ENCODE measurements at places on chromosomes 3 and 15.

DNA sequence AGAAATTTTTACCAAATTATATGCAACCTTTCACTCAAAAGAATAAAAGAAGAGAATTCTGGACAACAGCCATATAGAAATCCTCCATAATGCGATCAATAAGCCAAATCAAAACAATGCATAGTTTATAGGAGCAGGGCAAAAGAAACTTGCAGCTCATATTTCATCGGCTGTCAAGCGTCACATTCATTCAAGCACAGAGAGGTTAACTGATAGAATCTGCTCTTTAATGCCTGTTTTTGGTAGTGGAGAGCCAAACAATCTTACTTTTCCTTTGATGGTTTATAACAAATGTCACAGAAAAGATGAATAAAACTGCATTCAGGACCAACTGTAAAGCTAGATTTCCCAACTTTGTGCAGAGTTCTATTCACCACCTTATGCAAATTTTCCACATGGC lies 35.4 kb downstream of the PRTG start:
- DNase-seq: no peak

DNA sequence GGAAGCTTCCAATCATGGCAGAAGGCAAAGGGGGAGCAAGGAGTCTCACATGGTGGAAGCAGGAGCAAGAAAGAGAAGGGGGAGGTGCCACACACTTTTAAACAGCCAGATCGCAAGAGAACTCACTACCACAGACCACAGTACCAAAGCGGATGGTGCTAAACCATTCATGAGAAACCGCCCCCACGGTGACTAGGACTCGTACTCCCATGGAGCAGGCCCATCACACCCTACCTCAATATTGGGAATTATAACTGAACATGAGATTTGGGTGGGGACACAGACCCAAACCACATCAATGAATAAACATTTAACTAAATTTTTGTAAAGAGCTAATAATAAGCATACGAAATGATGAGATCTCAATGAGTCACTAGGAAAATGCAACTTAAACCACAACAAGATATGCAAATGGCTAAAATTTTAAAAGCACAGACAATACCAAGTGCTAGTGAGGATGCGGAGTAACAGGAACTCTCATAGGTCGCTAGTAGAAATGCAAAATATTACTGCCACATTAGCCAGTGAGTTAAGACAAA lies 10.0 kb downstream of the MRPS25 start:
- DNase-seq: no peak

- DNase-seq: no peak
Measured at GRCh38 chr3:102057781-102058421, 208.6 kb downstream of the NFKBIZ start.

DNA sequence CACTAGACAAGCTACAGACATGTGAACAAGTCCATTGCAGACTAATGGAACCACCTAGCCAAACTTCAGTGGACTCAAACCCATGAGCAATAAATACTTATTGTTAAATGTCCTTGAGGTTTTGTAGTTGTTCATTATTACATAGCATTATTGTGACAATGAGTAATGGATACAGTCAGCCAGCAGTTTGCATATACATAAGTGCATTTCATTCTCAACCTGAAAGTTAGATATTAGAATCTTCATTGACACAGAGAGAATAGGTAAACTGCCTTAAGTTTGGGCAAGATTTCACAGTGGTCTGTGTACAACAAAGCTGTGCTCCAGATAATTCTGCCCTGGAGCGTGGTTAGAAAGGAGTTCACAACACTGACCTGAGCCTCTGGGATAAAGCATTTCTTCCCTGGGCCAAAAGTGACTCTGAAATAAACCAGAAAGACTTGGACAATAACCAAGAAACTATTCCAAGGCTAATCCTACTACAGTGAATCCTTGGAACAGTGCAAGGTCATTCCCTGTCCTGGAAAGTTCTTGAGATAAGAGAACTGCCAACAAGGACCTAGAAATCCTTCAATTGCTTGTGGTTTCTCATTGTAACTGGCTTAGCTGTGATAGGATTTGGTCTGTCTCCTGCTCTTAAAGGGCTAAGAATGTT lies 225.5 kb upstream of the STT3B start:
- no peak for DNase-seq

GRCh38 chr3:8870134-8870533 lies 93.1 kb downstream of the RAD18 start:
- DNase-seq: no peak

DNA sequence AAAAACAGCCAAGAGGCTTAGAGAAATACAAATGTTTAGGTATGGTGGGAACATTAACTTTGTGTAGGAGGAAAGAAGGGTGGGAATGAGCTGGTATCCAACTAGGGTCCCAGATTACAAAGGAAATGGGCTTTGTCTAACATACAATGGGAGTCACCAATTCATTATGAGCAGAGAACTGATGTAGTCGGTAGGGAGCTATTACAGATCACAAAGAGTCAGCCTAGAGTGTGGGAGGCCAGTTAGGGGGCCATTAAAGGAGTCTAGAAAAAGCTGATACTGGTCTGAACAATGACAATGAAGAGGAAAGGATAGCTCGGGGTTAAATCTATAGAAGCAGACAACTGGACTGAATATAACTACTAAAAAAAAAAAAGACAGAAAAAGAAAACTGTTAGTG lies 15.5 kb downstream of the ANO10 start:
- no peak for DNase-seq

DNA sequence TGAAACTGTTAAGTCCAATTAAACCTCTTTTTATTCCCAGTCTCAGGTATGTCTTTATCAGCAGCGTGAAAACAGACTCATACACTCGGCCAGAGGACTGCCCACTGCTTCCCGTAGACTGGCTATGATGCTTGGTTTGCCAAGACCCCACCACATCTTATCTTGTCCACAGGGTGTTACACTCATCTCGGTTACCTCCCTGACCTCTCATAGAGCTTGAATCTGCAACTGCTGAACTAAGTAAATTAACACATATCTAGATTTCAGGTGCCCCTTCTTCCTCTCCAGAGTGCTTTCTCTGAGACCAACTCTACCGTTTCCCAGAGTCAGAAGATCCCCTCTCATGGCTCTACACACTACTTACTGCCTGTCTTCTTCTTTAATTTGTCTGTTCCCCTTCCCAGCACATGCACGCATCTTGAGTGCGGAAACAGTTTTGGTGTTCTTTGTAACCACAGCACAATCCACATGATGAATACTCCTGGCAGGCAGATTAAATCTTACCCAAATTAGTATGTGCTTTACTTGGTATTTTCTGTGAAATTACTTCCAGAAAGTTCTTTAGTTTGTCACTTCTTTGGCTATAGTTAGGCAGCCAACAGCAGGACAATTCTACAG lies 49.7 kb downstream of the CD200 start:
- DNase-seq: no peak

- no peak for DNase-seq
Measured at GRCh38 chr15:79004336-79004735, 59.5 kb upstream of the CTSH start.

- no peak for DNase-seq
Measured at GRCh38 chr3:97872525-97873042, 50.8 kb downstream of the CRYBG3 start.

DNA sequence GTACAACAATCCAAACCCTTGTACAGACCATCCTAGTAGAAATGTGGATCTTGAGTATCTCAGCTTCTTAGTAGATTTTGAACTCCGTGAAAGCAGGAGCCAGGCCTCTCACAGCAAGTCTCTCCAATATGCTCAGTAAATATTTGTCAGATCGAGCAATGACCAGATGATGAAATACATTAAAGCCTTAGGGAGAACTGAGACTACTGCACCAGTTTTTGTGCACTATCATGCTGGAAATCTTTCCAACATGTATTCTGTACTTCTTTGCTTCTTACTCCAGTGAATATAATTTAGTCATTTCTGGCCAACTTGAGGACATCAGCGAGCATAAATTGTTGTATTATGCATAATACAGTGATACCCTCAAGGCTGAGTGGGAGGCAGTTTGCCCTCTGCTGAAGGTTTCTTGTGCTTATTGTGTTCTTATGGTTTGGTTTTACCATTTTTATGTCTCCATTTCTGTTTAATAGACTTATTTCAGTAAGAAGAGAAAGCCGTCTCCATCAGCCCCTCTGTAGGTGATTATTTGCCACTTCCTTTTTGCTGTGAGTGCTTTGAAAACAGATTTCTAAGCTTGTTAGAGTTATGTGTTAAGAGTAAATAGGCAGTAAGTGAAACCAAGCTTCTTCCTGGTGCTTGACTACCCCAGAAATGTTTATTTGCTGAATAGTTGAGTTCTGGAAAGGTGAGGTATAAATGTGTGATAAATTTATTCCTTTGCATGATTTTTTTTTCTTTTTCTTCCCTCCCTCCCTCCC lies 147.1 kb downstream of the PGPEP1L start:
- DNase-seq: no peak

Data from T-helper 1 cell (primary cell).